IPS DF 6.9 (cell line): ENCODE measurements at places on chromosomes 6 and 20.

GRCh38 chr6:68973066-68973465, 338.0 kb downstream of the ADGRB3 start:
- DNase-seq = no peak
- no peaks in the 10 kb centered on the region for H3K4me1 ChIP-seq
- H3K27ac ChIP-seq = no peak overlapping the region
- H3K36me3 ChIP-seq = no peaks in the 10 kb centered on the region

DNA sequence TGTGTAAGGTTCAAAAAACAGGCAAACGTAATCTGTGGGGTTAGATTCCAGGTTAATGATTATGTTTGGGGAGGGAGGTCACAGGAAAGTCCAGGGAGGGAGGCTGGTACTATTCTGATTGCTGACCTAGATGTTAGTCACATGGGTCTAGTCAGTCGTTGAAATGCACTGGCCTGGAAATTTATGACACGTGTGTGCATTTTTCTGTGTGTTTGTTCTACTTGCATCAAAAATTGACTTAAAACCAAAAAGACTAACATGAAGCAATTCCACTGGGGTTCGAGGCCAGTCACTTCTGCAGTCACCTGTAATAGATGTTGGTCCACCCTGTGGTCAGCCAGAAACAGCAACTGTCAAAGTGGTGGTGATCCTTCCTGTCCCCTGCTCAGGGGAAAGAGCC, 104.2 kb upstream of the MLN start:
- H3K4me3 ChIP-seq = no peak overlapping the region
- H3K36me3 ChIP-seq = no peaks in the 10 kb centered on the region
- no peak overlapping the region for H3K27ac ChIP-seq
- 0 out of 2 replicates have a peak, but pooled peaks cover 4% of the 10 kb centered on the region for H3K4me1 ChIP-seq
- no peaks in the 10 kb centered on the region for H3K27me3 ChIP-seq

DNA sequence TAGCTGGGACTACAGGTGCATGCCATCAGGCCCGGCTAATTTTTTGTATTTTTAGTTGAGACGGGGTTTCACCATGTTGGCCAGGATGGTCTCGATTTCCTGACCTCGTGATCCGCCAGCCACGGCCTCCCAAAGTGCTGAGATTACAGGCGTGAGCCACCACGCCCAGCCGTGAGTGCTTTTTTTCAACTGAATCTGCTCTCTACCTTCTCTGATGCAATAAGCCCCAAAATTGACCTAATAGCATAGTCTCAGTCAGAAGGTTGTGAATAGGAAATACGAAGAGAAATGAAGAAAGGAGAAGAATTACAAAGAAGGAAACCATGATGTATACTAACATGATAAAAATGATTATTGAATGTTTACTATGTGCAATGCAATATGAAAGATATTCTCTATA, 33.2 kb downstream of the BEND6 start:
- no peak for DNase-seq
- H3K4me1 ChIP-seq = no peaks in the 10 kb centered on the region
- no peak overlapping the region for H3K4me3 ChIP-seq
- H3K27me3 ChIP-seq = no peaks in the 10 kb centered on the region
- no peaks in the 10 kb centered on the region for H3K36me3 ChIP-seq
- H3K27ac ChIP-seq = no peak overlapping the region

GRCh38 chr20:57699395-57699794, 10.4 kb downstream of the PMEPA1 start:
- peaks cover 3% of the 10 kb centered on the region; the same call in 1 of the 2 replicates for H3K4me1 ChIP-seq
- no peak overlapping the region for H3K27ac ChIP-seq
- no peak overlapping the region for H3K4me3 ChIP-seq
- no peaks in the 10 kb centered on the region for H3K27me3 ChIP-seq
- no peak for DNase-seq
- no peaks in the 10 kb centered on the region for H3K36me3 ChIP-seq

DNA sequence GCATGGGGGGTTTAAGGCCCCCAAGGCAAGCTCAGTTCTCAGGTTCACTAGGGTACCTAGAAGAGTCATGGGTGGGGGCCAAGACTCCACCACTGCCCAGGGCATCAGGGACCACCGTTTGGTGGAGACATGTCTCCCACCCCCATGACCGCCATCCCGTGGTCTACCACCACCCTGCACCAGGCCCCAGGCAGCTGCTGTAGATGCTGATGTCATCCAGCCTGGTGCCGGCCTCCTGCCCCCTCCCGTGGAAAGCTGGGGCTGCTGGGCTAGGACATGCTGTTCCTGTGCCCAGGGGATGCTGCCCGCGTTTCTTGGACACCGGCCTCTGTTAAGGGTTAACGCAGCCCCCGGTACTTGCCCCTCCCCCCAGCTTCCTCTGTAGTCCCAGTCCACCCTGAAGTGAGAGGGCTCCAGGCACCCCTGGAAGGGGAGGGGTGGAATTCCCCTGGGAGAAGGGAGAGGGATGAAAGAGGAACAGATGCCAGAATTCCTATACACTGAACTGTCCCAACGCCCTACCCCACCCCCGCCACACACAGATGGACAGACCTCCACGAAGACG, 587 bp downstream of the IP6K3 start:
- H3K27ac ChIP-seq = no peak overlapping the region
- H3K27me3 ChIP-seq = no peaks in the 10 kb centered on the region
- no peak overlapping the region for H3K4me3 ChIP-seq
- peaks cover 18% of the 10 kb centered on the region for H3K4me1 ChIP-seq
- no peaks in the 10 kb centered on the region for H3K36me3 ChIP-seq
- DNase-seq = no peak

DNA sequence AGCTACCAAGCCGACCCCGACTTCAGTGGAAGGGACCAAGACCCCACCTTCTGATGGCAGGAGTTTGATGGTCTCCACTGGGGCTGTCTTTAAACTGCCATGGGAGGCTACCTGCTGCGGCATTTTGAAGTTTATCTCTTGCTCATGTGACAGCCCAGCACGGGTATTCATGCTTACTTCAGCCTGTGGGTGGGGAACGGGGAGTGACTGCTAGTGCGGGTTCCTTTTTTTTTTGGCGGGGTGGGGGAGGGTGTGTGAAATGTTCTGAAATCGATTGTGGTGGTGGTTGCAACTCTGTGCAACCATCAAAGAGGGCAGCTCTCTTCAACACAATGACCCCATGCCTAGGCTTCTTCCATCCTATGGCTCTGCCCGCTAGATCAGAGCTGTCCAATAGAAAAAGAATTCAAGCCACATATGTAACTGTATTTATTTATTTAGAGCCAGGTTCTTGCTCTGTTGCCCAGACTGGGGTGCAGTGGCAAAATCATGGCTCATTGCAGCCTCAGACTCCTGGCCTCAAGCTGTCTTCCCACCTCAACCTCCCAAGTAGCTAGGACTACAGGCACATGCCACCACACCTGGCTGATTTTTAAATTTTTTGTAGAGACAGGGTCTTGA, 53.7 kb downstream of the PPP1R16B start:
- no peaks in the 10 kb centered on the region for H3K27me3 ChIP-seq
- no peak overlapping the region for H3K27ac ChIP-seq
- no peak for DNase-seq
- no peaks in the 10 kb centered on the region for H3K36me3 ChIP-seq

GRCh38 chr20:58762120-58762519, 69.5 kb downstream of the NPEPL1 start:
- H3K4me1 ChIP-seq = no peaks in the 10 kb centered on the region
- H3K27ac ChIP-seq = no peak overlapping the region
- H3K27me3 ChIP-seq = no peaks in the 10 kb centered on the region
- no peak for DNase-seq
- no peak overlapping the region for H3K4me3 ChIP-seq

DNA sequence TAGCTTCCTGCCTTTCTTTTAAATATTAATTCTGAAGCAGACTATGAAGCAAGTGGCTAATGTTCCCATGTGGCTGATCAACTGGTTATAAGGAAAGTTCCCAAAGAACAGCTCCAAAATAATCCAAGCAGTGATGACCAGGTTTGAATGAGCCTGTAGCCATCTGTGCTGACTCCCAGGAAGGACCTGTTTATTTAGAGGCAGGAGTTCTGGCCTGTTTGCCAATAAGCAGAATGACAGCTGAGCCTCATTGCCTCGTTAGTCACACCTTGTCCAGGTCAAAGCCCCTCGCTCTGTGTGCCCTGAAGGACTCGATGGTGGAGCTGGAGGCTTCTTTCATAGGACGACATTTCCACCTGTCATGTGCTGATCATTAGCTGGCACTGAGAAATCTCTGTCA, 97.4 kb downstream of the TMEM170B start:
- no peak overlapping the region for H3K27ac ChIP-seq
- DNase-seq = no peak
- H3K4me3 ChIP-seq = no peak overlapping the region

DNA sequence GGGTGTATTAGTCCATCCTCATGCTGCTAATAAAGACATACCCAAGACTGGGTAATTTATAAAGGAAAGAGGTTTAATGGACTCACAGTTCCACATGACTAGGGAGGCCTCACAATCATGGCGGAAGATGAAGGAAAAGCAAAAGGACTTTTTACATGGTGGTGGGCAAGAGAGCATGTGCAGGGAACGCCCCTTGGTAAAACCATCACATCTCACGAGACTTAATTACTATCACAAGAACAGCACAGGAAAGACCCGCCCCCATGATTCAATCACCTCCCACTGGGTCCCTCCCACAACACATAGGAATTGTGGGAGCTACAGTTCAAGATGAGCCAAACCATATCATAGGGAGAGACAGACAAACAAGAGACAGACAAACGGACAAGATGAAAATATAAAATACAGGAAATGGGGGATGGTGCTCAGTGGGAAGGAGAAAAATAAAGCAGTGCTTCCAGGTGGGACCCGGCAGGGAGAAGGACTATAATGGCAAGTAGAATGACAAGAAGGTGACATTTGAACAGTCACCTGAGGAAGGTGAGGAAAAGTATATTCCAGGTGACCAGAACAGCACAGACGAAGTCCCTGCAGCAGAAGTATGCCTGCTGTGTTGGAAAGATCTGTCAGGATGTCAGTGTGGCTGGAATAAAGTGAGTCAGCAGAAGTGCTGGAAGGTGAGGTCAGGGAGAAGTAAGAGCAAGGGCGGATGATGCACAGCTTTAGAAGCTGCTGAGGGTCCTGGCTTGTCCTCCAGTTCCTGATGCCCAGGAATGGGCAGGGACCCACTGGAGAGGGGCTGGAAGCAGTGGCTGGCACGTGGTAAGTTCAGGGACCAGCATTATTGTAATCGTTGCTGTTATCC, 61.1 kb downstream of the SLC2A10 start:
- no peaks in the 10 kb centered on the region for H3K27me3 ChIP-seq
- H3K4me1 ChIP-seq = no peaks in the 10 kb centered on the region
- H3K4me3 ChIP-seq = no peak overlapping the region
- no peak for DNase-seq
- H3K27ac ChIP-seq = no peak overlapping the region

GRCh38 chr20:50745634-50746137, 14.3 kb downstream of the PARD6B start:
- peaks cover 7% of the 10 kb centered on the region; the same call in 1 of the 2 replicates for H3K36me3 ChIP-seq
- H3K4me1 ChIP-seq = peaks cover 6% of the 10 kb centered on the region; the same call in 1 of the 2 replicates
- DNase-seq = no peak
- H3K27me3 ChIP-seq = no peaks in the 10 kb centered on the region

GRCh38 chr6:88339761-88340160, 173.6 kb upstream of the CNR1 start:
- no peak overlapping the region for H3K4me3 ChIP-seq
- H3K27me3 ChIP-seq = no peaks in the 10 kb centered on the region
- no peaks in the 10 kb centered on the region for H3K4me1 ChIP-seq
- H3K27ac ChIP-seq = no peak overlapping the region

DNA sequence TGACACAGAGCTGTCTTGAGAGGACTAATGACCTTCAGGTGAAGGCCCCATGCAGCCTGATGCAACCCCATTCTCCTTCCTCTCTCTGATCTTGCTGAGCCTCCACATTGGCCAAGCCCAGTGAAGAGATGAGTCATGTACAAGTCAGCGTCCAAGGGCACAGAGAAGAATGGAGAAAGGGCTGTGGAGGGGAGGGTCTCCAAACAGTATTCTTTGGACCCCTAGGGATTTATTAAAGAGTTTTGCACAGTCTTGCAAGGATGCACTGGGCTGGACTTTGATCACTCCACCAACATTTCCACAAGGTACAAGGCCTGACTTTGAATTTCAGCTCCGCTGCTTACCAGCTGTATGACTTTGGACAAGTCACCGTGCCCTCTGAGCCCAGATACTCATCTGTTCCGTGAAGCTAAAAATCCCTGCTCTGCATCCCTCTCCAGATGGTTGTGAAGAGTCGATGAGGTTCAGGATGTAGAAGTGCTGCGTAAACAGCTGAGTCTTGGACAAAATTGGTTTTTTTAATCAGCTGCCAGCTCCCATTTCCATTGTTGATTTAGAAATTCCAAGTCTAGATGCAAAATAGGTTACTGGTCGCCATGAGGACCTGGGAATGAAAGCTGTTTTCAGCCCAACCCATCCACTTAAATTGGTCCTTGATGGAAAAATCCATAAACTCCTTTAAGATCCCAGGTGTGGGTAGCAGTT, 14.1 kb upstream of the KCNG1 start:
- H3K4me3 ChIP-seq = no peak overlapping the region
- no peaks in the 10 kb centered on the region for H3K36me3 ChIP-seq
- no peak for DNase-seq
- H3K4me1 ChIP-seq = no peaks in the 10 kb centered on the region
- H3K27me3 ChIP-seq = no peaks in the 10 kb centered on the region
- no peak overlapping the region for H3K27ac ChIP-seq

GRCh38 chr6:63352544-63353285, 32.9 kb upstream of the LGSN start:
- DNase-seq = peak; percentile 9
- no peak overlapping the region for H3K27ac ChIP-seq
- H3K4me1 ChIP-seq = no peaks in the 10 kb centered on the region
- H3K27me3 ChIP-seq = no peaks in the 10 kb centered on the region
- no peaks in the 10 kb centered on the region for H3K36me3 ChIP-seq

- no peak overlapping the region for H3K27ac ChIP-seq
- no peak overlapping the region for H3K4me3 ChIP-seq
- H3K36me3 ChIP-seq = no peaks in the 10 kb centered on the region; the same call in 1 of the 2 replicates
Observed at GRCh38 chr6:444653-445275, 53.2 kb downstream of the IRF4 start.

DNA sequence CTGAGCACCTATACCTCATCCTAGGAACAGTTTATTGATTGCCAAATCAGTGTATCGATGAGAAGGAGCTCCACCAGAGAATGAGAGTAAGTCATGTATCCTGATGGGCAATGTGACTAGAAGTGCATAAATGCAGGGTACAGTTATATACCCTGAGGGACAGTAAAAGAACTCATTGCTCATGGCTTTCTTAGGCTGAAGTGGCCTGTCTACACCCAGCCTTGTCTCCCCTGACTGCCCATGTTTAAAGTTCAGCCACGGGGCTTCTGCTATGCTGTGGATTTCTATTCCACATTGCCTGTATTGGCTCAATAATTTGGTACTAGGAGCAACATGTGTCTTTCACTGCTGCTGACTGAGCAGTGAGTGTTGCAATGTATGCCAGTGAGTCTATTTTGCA, 400.4 kb upstream of the IMPG1 start:
- no peak overlapping the region for H3K4me3 ChIP-seq
- no peak for DNase-seq
- no peaks in the 10 kb centered on the region for H3K4me1 ChIP-seq
- no peaks in the 10 kb centered on the region for H3K36me3 ChIP-seq
- no peaks in the 10 kb centered on the region for H3K27me3 ChIP-seq
- H3K27ac ChIP-seq = no peak overlapping the region

DNA sequence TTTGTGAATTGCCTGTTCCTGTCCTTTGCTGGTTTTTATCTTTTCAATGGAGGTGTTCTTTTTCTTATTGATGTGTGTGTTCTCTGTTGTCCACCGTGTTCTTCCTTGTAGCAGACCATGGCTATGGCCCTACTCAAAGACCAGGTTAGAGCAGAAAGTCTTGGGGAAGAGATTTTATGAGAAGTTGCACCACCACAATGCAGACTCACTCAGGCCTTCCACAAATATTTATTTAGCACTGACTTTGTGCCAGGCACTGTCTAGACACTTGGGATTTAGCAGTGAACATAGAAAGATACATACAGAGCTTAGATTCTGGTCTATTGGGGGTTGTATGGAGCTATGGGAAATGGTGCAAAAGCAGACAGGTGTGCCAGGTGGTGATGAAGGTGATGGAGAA, 98.8 kb downstream of the DTD1 start:
- no peak for DNase-seq
- H3K36me3 ChIP-seq = no peaks in the 10 kb centered on the region
- no peaks in the 10 kb centered on the region for H3K27me3 ChIP-seq
- peaks cover 4% of the 10 kb centered on the region for H3K4me1 ChIP-seq
